ENCODE measurements at places on chromosomes 12 and 14. TPM values are rescaled to one million over a fixed set of nuclear protein-coding genes. Genes with fewer than 3 reads are reported as not detected.

Gene SLC5A8
- total RNA-seq = not detected

Gene GLIPR1
- 0.03 TPM for total RNA-seq

Gene NAP1L1
- total RNA-seq = 671 TPM

Gene EXOC3L4
- 5.5 TPM for total RNA-seq

Data from cardiac muscle cell (in vitro differentiated cells and primary cell).